ENCODE measurements at places on chromosomes 2 and 18.

GRCh38 chr2:201980389-201980821 is 53.2 kb upstream of the FZD7 start:
- no peaks in the 10 kb centered on the region for H3K36me3 ChIP-seq
- H3K27ac ChIP-seq = no peak overlapping the region
- H3K4me3 ChIP-seq = no peak overlapping the region
- no peaks in the 10 kb centered on the region for H3K4me1 ChIP-seq
- DNase-seq = no peak
- peaks cover 46% of the 10 kb centered on the region for H3K27me3 ChIP-seq

- no peak for DNase-seq
- no peaks in the 10 kb centered on the region for H3K4me1 ChIP-seq
- no peaks in the 10 kb centered on the region for H3K27me3 ChIP-seq
- H3K27ac ChIP-seq = no peak overlapping the region
Observed at GRCh38 chr2:177908824-177909223, 163.8 kb downstream of the PDE11A start.

- H3K4me1 ChIP-seq = peaks cover 5% of the 10 kb centered on the region
- H3K27ac ChIP-seq = no peak overlapping the region
- H3K4me3 ChIP-seq = no peak overlapping the region
- H3K36me3 ChIP-seq = no peaks in the 10 kb centered on the region
Observed at GRCh38 chr2:95008306-95008705, 17.2 kb upstream of the MAL start.

DNA sequence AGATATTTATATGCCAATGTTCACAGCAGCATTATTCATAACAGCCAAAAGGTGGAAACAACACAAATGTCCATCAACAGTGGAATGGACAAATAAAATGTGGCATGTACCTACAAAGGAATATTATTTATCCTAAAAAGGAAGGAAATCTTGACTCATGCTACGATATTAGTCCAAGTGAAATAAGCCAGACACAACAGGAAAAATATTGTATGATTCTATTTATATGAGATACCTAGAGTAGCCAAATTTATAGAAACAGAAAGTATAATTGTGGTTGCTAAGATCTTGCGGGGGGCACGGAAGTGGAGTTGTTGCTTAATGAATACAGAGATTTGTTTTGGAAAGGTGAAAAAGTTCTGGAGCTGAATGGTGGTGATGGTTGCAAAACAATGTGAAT is 33.0 kb upstream of the CCDC150 start:
- no peak overlapping the region for H3K27ac ChIP-seq
- peaks cover 36% of the 10 kb centered on the region for H3K27me3 ChIP-seq
- no peak overlapping the region for H3K4me3 ChIP-seq
- H3K36me3 ChIP-seq = no peaks in the 10 kb centered on the region
- DNase-seq = no peak

GRCh38 chr2:25698752-25699151 is 25.4 kb upstream of the DTNB start:
- no peak for DNase-seq
- no peaks in the 10 kb centered on the region for H3K36me3 ChIP-seq
- peaks cover 5% of the 10 kb centered on the region for H3K4me1 ChIP-seq

DNA sequence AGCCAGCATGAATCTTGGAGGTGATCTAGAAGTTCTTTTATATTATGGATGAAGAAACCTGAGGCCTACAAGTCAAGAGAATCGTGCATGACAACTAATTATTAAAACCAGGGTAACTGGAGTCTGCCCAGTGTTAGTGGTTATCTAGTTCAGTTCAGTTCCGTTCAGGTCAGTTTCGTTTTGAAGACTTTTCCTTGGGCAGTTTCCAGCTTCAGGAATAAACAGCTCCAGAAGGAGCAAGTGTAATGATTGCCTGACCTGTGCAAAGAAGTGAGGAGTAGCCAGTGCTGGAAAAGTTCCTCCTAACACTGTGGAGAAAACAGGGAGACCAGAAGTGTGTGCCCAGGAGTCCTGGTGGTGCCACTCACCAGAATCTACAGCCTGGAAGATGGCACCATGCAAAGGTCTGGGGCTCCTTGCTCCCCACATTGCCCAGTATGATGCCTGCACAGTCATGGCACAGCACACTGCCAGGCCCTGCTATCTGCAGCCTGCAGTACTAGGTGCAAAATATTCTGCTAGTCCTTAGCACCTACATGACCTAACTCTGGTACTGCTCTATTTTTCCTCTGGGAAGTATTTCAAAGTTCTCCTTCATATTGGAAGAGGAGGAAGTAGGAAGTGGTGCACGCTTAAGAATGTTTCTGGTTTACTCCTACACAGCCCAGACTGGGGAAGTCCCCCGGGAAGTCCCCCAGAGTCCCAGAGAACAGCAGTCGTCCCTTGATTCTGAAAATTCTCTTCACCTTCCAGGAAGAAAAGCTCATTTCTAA is 65.8 kb downstream of the SUMO1 start:
- H3K4me1 ChIP-seq = no peaks in the 10 kb centered on the region
- no peaks in the 10 kb centered on the region for H3K36me3 ChIP-seq
- peaks cover 9% of the 10 kb centered on the region for H3K27me3 ChIP-seq

GRCh38 chr18:42392926-42393325 is 437.9 kb downstream of the PIK3C3 start:
- no peaks in the 10 kb centered on the region for H3K4me1 ChIP-seq
- H3K36me3 ChIP-seq = no peaks in the 10 kb centered on the region
- DNase-seq = no peak

DNA sequence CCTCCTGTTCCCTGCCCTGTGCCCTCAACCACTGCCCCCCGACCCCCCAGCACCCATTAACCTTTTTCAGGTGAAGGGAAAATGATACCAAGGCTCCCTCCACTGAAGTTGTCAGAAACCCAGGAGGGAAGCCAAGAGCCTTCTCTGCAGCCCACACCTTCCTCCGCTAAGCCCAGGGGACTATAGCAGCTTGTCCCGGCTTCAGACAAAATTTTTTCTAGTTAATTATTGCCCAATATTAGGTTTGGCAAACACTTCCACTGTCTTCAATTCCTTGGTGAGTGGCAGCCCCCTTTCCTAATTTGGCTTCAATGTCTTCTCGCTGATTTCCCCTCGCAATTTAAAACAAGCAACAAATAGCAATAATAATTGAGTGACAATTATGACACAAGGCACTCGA is 23.9 kb downstream of the RFX8 start:
- no peaks in the 10 kb centered on the region for H3K36me3 ChIP-seq
- H3K27me3 ChIP-seq = peaks cover 16% of the 10 kb centered on the region
- H3K4me3 ChIP-seq = no peak overlapping the region
- H3K4me1 ChIP-seq = no peaks in the 10 kb centered on the region

- DNase-seq = no peak
- H3K4me3 ChIP-seq = no peak overlapping the region
- no peaks in the 10 kb centered on the region for H3K36me3 ChIP-seq
- H3K27ac ChIP-seq = no peak overlapping the region
- H3K4me1 ChIP-seq = peaks cover 8% of the 10 kb centered on the region
Observed at GRCh38 chr2:234914371-234915154, 37.3 kb upstream of the SH3BP4 start.

DNA sequence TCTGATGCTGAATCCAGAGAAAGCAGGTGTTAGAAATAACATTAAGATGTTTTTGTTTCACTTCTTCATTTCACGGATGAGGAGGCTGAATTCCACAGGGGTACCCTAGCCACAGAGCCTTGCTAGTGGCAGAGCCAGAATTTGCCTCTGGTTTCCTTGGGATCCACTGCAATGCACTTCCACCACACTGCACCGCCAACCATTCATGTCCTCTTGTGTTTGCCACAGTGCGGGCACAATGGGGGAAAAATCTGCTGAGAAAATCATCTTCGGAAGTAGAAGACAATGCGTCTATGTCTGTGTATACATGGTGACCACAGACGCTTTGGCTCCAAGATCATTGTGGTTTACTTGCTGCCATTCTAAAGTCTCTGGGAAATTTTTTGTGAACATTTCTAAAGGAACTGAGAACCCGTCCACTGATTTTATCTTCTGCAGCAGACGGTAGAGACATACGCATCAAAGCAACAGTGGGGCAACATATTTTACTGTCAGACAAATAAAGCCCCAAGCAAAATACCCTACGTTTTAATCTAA is 14.9 kb downstream of the ICOS start:
- no peaks in the 10 kb centered on the region for H3K27me3 ChIP-seq
- no peak for DNase-seq
- H3K36me3 ChIP-seq = peaks cover 20% of the 10 kb centered on the region
- peak overlapping the region; percentile 82 for H3K4me3 ChIP-seq

Measured in central memory CD8-positive, alpha-beta T cell (primary cell).